ENCODE measurements at places on chromosomes 1 and 21.
A peak's percentile ranks its signal among the peaks of the same experiment; 100 is the strongest.

GRCh38 chr1:25356848-25357247 is 18.7 kb downstream of the TMEM50A start:
- no peak for DNase-seq

DNA sequence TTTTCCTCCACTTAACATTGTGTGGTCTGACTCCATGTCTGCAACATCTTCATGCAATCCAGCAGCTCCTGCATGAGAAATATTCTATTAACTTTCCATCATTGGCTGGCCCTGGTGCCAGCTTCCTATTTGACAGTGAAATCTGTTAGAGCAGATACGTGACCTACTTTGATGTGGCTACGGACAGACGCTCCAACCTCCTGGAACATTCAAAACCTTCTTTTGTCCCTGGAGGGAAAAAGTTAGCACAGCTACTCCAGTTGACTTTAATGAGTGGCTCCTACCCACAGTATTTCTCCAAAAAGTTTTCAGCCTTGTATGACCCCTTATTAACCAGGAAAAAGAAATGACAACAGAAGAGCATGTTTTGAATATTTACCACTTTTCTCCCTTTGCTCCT is 22.0 kb downstream of the PRAMEF20 start:
- no peak for DNase-seq

DNA sequence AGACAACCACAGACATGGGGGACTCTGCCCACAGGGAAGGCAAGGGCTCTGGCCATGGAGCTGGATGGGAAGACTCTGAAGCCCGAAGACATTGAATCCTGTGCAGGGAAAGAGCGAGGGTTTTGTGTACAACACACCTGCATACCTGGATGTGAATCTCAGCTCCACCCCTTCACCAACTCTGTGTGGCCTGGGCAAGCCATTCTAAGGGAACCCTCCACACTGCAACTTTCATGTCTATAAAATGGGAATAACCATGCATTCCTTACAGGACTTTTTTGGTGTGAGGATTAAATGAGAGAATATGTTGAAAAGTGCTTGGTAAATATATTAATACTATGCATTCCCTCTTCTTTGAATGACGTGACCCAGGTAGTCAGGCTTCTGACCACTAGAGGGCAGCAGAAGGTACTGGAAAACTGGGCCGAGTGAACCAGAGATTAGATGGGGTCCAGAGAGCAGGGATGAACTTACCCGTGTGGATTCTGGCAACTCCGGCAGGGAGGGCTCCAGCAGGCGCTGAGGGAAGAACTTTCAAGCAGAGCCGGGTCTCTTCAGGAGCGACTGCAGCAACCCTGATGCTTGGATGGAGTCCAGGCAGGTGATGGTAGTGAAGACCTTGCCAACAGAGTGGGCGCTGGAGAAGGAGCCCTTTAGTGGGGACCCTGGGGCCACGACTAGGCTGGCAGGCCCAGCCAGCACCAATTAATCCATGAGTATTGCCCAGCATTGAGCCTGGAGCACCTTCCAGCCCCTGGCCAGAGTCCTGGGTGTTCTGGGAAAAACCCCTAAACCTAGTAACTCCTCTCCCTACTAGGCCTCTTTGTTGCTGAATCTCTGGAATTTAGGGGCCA is 834 bp upstream of the ELF3 start:
- peak; percentile 95 for DNase-seq

- no peak for DNase-seq
These were observed 1.2 kb upstream of the C1orf198 start for GRCh38 chr1:230869500-230869899.

- peak; percentile 42 for DNase-seq
These were observed 49.0 kb downstream of the MAP3K21 start for GRCh38 chr1:233376382-233377110.

DNA sequence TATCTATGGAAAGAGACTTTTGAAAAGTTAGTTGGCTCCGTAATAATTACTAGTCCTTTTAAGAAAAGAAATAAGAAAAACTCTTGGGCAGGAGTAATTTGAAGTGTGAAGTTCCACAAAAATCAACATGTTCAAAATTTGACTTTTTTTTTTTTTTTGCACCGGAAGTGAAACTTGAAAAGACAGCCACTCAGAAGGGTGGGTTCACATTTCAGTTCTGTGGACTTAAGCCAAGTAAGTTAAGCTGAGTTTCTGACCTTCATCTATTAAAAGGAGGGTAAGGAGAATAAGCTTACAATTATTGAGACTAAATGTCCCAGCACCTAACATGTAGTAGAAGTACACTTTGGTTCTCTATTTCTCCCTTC is 11.0 kb downstream of the RO60 start:
- peak; percentile 14 for DNase-seq

DNA sequence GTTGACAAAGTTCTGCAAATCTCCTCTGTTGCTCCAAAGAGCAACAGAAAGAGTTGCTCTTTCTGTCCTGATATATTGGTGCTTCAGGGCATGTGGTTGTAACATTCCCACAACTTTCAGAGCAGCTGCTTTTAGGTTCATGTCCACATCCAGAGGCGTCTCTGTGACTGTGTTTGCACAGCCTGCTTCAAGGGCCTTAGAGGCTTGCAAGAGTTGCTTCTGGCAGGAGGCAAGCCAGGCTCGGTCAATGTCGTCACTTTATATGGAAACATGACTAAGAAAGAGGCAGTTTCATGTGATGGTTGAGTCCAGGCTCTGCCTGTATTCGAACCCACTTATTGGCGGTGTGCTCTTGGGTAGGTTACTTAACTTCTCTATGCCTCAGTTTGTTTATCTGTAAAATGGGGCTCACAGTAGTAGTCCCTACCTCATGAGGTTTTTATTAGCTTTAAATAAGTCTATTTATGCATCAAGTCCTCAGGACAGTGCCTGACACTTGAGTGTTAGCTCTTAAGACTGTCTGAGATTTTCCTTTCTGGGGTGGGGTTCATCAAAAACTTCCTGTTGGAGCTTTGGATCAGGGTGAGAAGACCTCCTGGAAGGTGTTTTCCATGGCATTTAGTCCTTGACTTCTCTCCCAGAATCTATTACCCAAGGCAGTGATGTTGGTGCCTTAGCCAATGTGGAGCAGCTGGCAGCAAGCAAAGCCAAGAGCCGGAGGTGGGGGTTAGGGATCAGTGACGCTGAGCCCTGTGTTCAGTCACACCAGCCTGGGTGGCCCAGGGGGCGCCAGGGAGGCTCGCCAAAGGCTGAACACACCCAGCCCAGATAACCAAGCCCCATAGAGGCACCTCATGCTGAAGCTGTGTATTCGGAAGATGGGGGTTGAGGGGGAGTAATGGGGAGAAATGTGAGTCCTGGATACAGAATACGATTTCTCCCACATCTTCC is 18.9 kb downstream of the LHX4 start:
- peak; percentile 82 for DNase-seq

DNA sequence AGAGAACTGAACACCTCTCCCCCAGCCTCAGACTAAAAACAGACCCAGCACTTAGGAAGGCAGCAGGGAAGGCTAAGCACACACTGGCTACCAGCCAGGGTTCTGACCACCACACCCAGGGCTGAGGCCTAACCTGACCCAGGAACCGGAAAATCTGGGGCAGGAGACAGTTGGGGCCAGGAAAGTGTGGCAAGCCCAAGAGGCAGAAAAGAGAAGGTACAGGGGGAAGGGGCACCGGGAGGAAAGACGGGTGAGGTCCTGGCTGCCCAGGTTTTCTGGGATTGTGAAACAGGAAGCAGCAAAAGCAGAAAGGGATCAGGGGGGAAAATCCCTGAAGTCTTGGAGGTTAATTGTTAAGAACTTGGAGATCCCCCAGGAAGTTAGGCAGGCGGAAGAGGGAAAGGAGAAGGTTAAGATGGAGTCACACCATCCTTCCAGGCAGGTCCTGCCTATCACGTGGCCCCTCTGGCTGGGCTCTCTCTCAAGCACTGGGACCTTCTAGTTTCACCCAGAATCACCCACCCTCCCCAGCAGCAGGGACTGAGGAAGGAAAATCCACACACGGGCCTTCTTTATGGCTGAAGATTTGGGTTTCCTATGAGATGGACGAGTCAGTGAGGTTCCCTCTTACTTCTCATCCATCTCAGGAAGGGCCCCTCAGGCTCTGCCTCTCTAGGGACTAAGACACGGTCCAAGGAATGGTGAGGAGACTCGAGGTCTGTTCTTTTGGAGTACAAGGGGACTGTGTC is 2.6 kb downstream of the HDGF start:
- DNase-seq, result peak; percentile 65
